GM04503 (cell line): ENCODE measurements at places on chromosomes 13 and 19.
A peak's percentile ranks its signal among the peaks of the same experiment; 100 is the strongest.

- DNase-seq = peak; percentile 63
Observed at GRCh38 chr19:47157431-47158321, 27.0 kb downstream of the SAE1 start.

GRCh38 chr13:73993661-73994060 is 140.5 kb downstream of the KLF12 start:
- DNase-seq = no peak

DNA sequence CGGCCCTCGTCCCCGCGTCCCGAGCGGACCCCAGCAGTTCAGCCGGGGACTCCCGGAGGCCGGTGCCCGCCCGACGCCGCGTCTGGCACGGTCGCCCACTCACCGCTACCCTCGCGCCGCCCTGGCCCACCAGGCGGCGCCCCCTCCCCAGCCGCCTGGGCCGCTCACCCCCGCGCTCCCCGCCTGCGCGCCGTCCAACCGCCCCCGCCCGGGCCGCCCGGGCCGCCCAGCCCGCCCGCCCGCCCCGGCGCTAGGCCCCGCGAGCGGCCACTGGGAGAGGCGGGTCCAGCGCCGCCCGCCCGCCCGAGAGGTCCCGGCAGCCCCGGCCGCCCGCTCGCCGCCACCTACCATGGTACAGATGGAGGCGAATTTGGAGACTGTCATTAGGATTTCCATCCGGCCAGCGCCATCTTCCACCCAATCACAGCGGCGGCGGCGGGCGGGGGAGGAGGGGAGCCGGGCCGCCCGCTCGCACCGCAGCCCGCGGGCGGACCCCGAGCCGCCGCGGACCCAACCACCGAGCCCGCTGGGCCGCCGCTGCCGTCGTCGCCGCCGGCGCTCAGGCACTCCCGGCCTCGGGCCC is at the start of gene USP12:
USP12 (minus strand) TSS at position 568 of the 583 bp plus-strand sequence; CDS start at position 396, 172 bp downstream.
- no peak for DNase-seq

- DNase-seq = peak; percentile 81
Observed at GRCh38 chr13:47256618-47257017, 359.8 kb upstream of the HTR2A start.

- no peak for DNase-seq
Observed at GRCh38 chr19:29741776-29742175, 26.7 kb upstream of the C19orf12 start.

- no peak for DNase-seq
Observed at GRCh38 chr13:112331675-112332074, 44.5 kb upstream of the SPACA7 start.

GRCh38 chr13:38636073-38636472 is 50.8 kb upstream of the FREM2 start:
- DNase-seq = no peak

- DNase-seq = no peak
Observed at GRCh38 chr13:29546662-29547061, 48.8 kb downstream of the SLC7A1 start.
